HS-27A (cell line): ENCODE measurements at places on chromosomes 2 and 18.

- no peak for DNase-seq
Measured at GRCh38 chr2:7929281-7929680, 752.6 kb upstream of the ID2 start.

DNA sequence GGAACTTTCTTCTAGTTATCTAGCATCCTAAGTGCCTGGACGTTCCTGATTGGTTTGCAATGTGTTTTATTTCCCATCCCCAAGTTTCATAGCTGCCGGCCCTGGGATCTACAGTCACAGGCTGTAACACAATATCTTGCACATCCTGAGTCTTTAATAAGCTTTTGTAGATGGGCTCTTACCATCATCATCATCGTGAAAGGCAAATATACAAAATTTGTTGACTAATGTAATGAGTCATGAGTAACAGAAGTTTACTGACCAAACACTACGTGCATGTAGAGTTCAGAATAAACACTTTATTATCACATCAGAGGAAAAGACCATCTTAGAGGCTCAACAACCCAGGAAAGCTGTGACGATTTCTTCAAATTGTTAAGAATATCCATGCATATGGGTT is 8.1 kb upstream of the TYMS start:
- DNase-seq: no peak

GRCh38 chr2:19881221-19881907 is 20.4 kb downstream of the TTC32 start:
- DNase-seq: no peak

GRCh38 chr2:64591188-64591587 is 62.5 kb downstream of the SERTAD2 start:
- DNase-seq: no peak

DNA sequence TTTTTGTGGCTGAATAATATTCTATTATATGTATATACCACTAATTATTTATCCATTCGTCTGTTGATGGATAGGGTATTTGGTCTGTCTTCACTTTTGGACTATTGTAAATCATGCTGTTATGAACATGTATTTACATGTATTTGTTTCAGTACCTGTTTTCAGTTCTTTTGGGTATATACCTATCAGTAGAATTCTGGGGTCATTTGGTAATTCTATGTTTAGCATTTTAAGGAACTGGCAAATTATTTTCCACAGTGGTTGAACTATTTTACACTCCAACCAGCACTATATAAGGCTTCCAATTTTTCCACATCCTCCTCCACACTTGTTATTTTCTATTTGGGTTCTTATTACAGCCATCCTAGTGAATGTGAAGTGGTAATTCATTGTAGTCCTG is 12.4 kb upstream of the TANK start:
- no peak for DNase-seq

- no peak for DNase-seq
Measured at GRCh38 chr18:59041296-59041695, 98.4 kb upstream of the SEC11C start.

DNA sequence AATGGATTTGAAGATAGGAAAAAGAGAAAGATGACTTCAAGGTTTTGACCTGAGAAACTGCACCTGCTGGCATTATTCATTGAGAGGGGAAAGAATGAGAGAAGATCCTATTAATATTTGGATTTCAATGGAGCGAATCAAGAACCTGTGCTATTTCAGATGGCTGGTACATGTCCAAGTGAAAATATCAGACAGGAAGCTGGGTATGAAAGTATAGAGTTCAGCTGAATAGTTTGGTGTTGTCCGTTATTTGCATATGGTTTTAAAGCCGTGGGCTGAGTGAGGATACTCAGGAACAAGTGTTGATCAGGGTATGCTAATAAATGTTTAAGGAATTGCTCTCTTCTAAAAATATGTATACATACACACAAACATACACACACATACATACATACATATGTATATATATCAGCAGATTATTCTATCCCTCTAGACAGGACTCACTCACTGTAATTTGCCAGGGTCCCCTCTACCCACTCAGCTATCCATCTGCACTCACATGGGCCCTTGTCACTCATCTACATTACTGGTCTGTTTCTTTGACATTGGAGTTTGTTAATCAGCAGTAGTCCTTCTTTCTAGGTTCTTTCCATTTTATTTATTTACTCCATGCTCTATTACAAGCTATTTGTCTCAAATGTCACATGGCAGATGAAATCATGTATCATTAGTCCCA is 33.9 kb upstream of the IKZF2 start:
- no peak for DNase-seq

DNA sequence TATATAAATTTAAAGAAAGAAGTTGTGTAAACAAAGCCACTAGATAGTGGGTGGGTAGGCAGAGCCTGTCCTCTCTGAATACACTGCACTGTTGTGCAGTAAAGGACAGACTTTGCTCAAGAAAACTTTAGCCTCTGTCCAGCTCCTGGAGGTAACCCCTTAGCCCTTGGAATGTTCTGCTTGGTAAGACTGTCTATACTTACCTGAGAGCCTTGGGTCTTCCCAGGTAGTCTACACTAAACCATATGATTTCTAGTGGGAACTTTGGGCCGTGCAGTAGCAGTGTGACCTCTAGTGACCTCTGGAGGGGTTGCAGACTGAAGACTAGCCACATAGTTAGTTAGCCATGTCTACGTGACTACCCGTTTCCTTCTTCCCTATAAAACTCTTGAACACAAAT is 678.3 kb upstream of the NRXN1 start:
- no peak for DNase-seq

- no peak for DNase-seq
Measured at GRCh38 chr2:227761740-227762476, 16.2 kb downstream of the SCYGR8 start.

GRCh38 chr18:69128566-69128965 is 272.1 kb upstream of the DOK6 start:
- DNase-seq: no peak

- no peak for DNase-seq
Measured at GRCh38 chr2:43224571-43225092, 1.8 kb downstream of the ZFP36L2 start.

GRCh38 chr2:8986327-8986976 is 17.0 kb downstream of the MBOAT2 start:
- no peak for DNase-seq
